Breast epithelium (tissue), 4 donors: ENCODE measurements at places on chromosomes 13 and 19.

DNA sequence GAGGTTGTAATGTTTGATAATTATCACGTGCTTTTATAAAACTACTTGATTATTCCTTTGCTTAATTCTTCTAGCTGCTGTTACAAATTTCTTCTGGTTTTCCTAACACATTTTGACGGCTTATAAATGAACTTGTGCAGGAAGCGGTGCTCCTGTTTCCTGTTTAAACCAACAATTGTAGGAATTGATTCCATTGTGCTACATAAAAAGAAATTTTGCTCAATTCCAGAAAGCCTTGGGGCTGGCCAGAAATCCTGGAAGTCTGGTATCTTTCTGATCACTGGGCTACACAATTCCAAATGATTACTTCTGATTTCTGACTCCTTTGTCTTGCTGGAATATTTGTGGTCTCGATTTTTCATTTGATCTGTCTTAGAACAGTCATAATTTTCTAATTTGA, 14.9 kb downstream of the RFC3 start:
- H3K4me1 ChIP-seq: no peaks in the 10 kb centered on the region
- DNase-seq: no peak
- no peaks in the 10 kb centered on the region for H3K27me3 ChIP-seq
- H3K36me3 ChIP-seq: peaks cover 4% of the 10 kb centered on the region
- H3K27ac ChIP-seq: no peak overlapping the region

GRCh38 chr19:7363225-7363624, 14.5 kb downstream of the ARHGEF18 start:
- DNase-seq: no peak
- H3K4me3 ChIP-seq: no peak overlapping the region
- H3K27ac ChIP-seq: no peak overlapping the region
- H3K36me3 ChIP-seq: no peaks in the 10 kb centered on the region

- no peaks in the 10 kb centered on the region for H3K36me3 ChIP-seq
- peak; percentile 78 for DNase-seq
- H3K4me1 ChIP-seq: peaks cover 26% of the 10 kb centered on the region
- H3K4me3 ChIP-seq: no peak overlapping the region
- H3K27me3 ChIP-seq: no peaks in the 10 kb centered on the region
Measured at GRCh38 chr19:18023622-18024251, 15.8 kb downstream of the ARRDC2 start.

GRCh38 chr13:39998166-39998565, 342.7 kb downstream of the COG6 start:
- DNase-seq: no peak
- no peaks in the 10 kb centered on the region for H3K27me3 ChIP-seq
- H3K27ac ChIP-seq: no peak overlapping the region
- no peak overlapping the region for H3K4me3 ChIP-seq
- no peaks in the 10 kb centered on the region for H3K36me3 ChIP-seq
